ENCODE measurements at places on chromosomes 6 and 20.

GRCh38 chr6:158743033-158743651, 76.0 kb downstream of the EZR start:
- DNase-seq: no peak

- DNase-seq: peak; percentile 44
Observed at GRCh38 chr6:133891149-133891926, 2.4 kb downstream of the TCF21 start.

DNA sequence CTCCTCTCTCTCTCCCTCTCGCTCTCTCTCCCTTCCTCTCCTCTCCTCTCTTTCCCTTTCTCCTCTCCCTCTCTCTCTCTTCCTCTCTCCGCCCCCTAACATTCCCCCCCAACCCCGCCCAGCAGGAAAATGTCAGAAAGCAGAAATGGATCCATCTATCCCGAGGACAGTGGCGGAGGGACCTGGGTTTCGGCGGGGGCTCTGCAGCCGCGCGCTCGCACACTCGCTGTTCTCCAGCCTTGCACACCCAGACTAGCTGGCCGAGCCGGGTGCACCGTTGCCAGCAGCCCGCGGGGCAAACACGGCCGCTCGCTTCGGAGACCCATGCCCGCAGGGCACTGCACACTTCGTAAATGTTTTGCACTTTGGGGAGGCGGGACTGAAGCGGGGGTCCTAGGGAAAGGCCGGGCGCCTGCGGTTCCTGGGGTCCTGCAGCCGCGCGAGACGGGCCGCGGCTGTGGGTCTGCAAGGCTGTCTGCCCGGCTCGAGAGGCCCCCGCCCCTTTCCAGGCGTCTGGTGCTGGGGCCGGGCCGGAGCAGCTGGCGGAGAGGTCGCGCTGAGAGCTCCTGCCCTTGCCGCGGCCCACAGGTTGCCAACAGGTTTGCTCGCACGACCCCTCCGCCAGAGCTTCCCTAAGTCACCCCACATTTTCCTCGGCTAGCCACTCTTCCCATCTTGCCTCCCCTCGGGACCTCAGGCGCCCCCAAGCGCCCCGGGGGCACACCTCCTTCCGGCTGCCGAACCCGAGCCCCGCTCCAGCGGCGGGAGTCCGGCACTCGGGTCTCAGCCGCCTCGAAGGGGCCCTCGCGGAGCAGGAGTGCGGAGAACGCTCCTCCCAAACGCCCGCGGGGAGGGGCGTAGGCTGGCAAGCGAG, 818 bp upstream of the MDGA1 start:
- peak; percentile 35 for DNase-seq

- DNase-seq: no peak
Observed at GRCh38 chr20:38134427-38135270, 30.4 kb downstream of the TGM2 start.

GRCh38 chr6:128233531-128233930, 286.9 kb downstream of the PTPRK start:
- DNase-seq: no peak

- no peak for DNase-seq
Observed at GRCh38 chr6:132132422-132132821, 181.2 kb upstream of the CCN2 start.

DNA sequence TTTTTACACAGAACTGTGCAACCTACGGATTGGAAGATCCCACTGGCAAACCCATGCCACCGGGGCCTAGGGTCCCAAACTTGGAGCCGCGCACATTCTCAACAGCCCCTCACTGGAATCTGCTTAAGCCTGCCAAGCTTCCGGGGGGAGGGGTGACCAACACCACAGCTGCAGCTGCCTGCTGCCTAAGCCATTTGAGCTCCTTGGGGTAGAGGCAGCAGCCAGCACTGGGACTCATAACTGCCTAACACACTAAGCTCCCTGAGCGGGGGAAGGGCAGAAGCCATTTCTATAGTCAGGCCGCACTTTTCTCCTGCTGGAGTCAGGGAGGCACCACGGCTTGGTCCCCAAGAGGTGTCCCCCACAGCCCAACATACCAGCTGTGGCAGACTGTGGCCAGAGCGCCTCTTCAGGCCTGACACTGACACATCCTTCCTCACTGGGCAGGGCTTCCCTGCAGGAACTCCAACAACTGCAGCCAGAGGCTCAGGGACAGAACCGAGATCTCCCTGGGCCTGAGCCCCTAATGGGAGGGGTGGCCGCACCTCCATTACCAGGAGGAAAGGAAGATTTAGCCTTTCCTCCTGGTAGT, 270.3 kb upstream of the ECI2 start:
- DNase-seq: no peak

GRCh38 chr6:29653452-29654038, 3.3 kb upstream of the MOG start:
- no peak for DNase-seq

- DNase-seq: no peak
Observed at GRCh38 chr6:83702749-83703148, 6.2 kb downstream of the SNAP91 start.

DNA sequence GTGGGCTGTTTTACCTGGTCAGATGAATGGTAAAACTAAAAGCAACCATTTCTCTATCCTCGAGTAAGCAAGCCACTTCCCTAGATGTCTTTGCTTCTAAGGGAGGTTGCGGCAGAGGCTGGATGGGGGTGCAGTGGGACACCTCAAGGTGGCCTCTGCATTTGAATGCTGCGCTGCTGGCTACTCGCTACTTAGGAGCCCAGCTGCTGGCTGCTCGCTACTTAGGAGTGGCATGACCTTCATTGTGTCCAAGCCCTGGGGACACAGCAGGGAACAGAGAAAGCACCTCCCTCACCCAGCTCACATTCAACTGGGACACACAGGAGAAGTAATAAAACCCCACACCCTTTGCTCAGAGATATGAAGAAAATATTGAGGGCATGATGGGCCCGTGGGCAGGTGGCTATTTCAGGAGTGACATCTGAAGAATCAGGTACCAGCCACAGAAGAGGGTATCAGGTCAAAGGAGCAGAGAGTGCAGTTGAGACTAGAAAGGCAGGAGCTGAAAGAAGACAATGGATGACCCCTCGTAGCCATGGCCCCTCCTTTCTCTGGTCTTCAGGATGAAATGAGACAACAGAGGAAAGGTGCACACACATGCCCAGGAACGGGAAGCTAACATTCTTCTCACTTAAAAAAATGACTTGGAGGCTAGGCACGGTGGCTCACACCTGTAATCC, 149.4 kb downstream of the ZMYND8 start:
- no peak for DNase-seq

DNA sequence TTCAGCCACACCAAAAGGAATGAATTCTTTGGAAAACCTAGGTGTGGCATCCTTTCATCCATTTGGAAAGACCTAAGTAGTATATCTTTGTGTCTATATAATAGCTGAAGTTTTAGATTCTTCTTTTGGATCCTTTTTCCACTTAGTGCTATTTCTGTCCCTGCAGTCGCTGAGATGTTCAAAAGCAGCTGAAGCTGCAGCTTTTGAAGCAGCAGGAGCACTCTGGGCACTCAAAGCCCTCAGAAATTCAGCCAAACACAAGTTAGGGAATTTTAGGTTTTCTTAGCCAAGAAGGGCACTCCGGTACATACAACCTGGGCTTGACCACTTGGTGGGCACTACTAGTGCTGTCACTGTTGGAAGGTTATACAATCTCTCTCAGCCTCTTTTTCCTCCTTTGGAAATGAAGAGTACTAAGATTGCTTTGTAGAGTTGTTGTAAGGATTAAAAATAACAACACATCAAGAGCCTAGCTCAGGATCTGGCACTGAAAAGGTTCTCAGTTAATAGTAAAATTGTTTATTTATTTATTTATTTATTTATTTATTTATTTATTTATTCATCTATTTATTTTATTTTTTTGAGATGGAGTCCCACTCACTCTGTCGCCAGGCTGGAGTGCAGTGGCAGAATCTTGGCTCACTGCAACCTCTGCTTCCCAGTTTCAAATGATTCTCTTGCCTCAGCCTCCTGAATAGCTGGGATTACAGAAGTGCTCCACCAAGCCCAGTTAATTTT, 71.9 kb upstream of the SLC22A16 start:
- DNase-seq: no peak

GRCh38 chr20:46625875-46626373, 25.3 kb downstream of the SLC13A3 start:
- no peak for DNase-seq

- no peak for DNase-seq
Observed at GRCh38 chr6:39335780-39336545, 13.5 kb upstream of the KCNK16 start.

DNA sequence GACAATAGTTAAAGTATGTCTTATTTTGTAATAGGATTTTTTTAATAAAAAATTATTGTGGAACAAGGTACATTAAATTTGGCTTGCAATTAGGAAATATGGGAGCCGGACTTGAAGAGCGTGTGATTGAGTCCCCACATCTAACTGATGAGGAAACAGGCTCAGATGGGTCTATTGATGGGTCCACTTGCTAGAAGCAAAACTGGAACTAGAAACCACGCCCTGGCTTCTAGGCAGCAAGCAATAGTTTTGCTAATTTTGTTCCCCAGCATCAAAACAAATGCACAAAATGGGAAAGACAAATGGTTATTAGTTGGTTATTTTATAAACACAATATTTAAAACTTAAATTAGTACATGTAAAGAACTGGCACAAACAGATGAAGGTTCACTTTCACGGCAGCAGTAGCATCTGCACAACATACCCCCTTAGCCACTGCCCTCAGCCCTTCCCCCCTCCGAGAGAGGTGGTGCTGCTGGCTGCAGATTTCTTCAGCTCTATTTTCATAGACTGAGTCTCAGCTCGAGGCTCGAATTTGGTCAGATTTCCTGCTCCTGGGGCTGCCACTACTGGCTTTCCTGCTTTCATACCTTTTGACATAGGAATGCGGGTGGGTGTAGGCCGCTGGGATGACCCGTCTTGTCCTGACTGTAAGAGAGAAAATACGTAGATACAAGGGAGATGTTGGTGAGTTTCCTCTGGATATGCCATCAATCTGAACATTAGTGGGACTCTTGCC, 23.8 kb upstream of the TMEM30A start:
- no peak for DNase-seq

DNA sequence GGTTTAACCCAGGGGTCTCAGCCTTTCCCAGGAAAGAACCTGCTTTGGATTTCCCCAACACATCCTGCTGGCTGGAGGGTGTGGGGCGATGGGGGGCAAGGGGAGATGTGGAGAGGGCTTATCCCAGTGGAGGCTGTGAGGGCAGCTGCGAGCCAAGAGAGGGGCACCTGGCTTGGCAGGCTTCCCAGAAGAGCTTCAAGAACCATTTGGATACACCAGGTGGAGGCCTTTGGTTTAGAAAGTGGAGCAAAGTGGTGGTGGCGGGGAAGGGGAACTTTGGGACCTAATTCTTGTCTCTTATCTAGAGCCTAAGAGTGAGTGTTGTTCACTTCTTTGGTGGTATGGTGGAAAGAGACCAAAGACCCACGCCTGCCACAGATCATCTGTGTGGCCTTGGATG, 12.4 kb downstream of the CD40 start:
- DNase-seq: no peak

GRCh38 chr6:111743862-111744692, 129.2 kb downstream of the FYN start:
- DNase-seq: peak; percentile 47

DNA sequence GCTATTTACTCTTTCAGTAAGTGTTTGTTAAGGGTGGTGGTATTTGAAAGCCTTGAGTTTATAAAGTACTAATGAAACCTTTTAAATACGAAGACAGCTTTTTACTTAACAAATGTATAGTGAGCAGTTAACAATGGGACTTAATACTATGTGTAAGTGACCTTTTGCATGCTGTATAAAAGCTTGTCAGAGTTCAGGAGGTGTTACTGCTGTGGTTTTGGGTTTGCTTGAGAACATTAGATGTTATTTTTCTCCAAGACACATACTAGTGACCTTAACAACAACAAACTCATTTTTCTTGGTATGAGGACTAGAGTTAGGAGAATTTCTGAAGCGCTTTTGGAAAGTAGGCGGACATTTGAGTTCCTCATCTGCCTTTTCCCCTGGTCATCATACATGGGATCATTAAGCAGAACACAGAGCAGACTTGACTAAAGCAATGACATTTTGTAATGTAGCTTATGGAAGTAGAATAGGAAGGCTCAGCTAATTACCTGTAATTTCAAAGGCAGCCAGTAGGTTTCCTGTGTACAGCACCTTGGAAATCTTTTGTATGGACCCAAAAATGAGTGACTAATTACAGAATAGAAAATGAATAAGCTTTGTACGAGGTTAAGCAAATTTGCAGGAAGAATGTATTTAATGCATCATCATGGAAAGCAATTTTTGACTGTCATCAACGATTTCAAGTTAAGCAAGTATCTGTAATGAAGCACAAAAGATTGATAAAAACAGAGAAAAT, 14.1 kb downstream of the CDYL start:
- no peak for DNase-seq

- DNase-seq: no peak
Observed at GRCh38 chr20:32858701-32859372, at the start of gene EFCAB8. TSS of gene EFCAB8 (plus strand) at chr20:32858923. CDS start at chr20:32863793, 4,870 bp downstream.

GRCh38 chr20:23403751-23404150, 17.5 kb downstream of the NAPB start:
- no peak for DNase-seq

GRCh38 chr20:63736893-63737694, 630 bp downstream of the LIME1 start:
- DNase-seq: no peak

- no peak for DNase-seq
Observed at GRCh38 chr20:5212907-5213487, 86.2 kb downstream of the CDS2 start.

- DNase-seq: no peak
Observed at GRCh38 chr6:21201187-21201586, 392.4 kb upstream of the SOX4 start.

- DNase-seq: no peak
Observed at GRCh38 chr6:131054392-131055250, 8.4 kb downstream of the EPB41L2 start.

DNA sequence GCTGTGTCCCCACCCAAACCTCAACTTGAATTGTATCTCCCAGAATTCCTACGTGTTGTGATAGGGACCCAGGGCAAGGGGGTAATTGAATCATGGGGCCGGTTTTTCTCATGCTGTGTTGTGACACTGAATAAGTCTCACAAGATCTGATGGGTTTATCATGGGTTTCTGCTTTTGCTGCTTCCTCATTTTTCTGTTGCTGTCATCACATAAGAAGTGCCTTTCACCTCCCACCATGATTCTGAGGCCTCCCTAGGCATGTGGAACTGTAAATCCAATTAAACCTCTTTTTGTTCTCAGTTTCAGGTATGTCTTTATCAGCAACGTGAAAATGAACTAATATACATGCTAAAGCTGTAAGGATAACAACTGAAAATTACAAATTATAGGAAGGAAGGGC, 88.3 kb downstream of the CDYL start:
- DNase-seq: no peak

DNA sequence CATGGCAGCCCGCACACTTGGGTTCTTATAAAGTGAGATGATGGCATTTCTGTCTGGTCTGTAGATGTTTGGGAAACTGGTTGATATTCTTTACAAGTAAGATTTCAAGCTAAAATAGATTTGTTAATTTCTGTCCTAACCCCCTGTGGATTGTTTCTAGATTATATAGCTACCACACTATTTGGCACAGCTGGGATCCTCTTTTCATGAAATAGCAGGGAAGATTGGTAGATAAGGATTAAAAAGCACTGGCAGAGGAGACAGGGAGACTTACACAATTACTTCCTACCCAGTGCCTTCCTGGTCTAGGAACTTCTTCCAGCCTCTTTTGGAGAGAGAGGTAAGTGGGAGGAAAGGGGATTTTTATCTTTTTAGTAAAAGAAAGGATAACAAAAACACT, 13.2 kb upstream of the ATXN1 start:
- DNase-seq: no peak

GRCh38 chr6:107784669-107785068, 39.4 kb downstream of the SCML4 start:
- no peak for DNase-seq
